NCI-H510A (cell line): ENCODE measurements at places on chromosomes 3 and 15.

DNA sequence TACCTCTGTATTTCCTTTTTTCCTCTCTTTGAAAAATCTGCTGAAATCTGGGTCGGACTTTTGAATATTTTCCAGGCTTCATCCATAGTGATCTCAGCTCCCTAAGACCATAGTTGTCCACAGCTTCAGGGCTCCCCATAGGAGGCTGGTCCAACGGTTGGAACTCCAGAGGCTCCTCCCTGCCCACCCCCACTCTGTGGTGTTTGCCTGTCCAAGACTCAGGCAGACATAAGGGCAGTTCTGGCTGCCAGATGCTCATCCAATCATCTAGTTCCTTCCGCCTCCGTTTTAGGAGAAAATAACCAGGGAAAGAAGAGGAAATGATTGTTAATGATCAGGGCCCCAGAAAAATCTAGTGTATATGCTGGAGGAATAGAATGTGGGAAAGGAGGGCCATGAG is 27.9 kb upstream of the PRTG start:
- no peak for DNase-seq

GRCh38 chr15:44501768-44502366 is 35.1 kb upstream of the EIF3J start:
- no peak for DNase-seq

DNA sequence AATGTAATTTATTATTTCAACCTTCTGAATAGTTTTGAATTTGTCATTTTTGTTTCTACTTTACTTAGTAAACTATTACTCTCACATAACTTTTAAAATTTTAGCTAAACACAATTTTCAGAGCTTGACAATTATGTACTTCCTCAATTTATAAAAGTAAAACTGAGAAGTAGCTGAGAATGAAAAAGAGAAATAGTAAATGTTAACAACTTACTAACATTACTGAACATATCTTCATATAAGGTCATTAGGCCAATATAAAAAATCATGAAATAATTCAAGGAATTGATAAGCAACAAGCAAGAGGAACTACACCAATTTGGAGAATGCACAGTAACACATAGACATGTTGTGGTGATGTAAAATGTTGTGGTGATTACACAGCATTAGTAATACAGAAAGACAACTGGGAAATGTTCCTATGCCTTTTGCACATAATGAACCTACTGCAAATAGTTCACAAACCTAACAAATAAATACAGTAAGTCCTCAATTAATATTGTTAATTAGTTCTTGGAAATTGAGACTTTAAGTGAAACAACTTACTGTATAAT is 137.9 kb downstream of the CBLB start:
- DNase-seq: no peak

DNA sequence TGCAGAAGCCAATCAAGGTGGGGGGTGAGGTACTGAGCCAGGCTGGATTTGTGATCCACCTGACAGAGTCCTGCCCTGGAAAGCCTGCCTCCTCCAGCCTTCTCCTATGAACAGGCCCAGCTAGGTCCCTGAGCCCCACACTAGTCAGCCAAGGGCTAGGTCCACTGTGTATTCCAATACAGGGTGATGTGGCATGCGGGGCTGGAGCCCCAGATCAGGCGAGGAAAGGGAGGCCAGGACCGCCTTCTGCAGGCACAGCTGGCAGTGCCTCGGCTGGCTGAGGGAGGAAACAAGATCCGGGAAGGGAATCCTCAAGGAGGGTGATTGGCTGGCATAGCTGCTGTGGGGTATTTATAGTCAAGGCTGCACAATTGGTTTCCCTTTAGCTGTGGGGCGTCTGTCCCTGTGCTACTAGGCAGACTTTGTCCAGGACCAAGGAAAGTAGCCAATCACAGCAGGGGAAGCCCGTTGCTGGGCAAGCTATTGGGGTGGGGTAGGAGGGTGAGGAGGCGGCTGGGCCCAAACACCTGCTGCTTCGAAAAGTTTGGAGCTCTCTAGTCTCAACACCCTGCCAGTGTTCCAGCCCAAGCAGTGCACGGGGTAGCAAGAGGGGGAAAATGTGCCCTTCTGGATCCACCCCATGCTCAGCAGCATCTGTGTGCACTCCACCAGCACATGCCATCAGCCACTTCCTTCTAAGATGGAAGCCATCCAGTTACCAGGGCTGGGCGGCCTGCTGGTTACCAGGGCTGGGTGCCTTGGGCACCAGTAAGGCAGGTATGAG is 5.9 kb downstream of the KY start:
- no peak for DNase-seq

DNA sequence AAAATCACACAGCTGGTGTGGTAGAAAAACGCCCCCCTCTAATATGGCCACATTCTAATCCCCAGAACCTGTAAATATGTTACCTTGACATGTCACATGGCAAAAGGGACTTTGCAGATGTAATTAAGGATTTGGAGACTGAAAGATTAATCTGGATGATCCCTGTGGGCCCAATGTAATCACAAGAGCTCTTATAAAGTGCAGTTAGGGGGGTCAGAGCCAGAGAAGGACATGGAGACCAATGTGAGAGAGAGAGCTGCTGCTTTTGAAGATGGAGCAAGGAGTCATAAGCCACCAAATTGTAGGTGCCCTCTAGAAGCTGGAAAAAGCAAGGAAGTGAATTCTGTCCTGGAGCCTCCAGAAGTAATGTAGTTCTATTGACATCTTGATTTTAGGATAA is 152.6 kb downstream of the PEX5L start:
- no peak for DNase-seq

DNA sequence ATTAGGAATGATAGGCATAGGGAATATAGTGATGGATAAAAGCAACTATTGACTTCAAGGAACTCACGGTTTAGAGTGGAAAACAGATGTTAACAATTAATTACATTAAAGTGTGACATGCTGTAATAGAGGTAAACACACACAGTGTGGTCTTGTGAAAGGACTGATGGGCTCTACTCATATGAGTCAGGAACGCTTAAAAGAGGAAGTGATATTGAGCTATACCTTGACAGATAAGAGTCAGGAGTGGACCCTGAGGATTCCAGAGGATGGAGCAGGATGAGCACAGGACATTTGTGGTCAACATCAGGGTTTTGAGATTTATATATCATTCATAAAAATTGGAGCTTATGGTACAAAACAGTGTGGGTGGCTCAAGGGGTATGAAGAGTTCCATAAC is 11.0 kb downstream of the EXOG start:
- no peak for DNase-seq

GRCh38 chr3:169362868-169363267 is 300.6 kb downstream of the MECOM start:
- DNase-seq: no peak

DNA sequence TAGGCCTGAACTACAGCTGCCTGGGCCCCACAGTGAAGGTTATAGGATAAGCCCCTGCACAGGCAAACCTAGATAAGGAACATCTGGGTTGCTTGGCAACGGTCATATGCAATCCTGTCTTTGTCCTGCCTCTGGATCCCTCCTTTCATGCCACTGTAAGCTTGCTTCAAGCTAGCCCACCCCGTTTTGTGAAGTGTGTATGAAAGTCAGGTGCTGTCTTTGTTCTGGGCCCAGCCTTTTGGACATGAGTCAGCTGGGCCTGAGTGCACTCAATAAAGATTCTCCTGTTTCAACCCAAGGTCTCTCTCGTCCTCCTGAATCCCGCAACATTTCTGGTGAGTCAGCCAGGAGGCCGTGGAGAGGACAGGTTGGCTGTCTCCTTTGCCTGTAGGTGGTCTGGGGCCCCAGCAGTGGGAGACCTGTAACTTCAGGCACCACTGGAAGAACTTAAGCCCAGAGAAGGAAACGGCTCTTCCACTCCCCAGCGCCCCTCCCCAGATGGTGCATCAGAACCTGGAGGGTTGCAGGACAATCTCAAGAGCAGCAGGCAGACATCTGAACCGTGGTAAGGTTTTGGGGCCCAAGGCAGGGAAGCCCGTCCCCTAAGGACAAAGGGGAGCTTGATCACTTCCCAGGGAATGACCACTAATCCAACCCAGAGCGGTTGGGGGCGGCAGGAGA is 8.3 kb upstream of the SLC9C1 start:
- no peak for DNase-seq

GRCh38 chr3:188287339-188287738 is 133.4 kb downstream of the LPP start:
- DNase-seq: no peak

GRCh38 chr3:4474683-4475490 is 7.8 kb upstream of the SUMF1 start:
- no peak for DNase-seq

DNA sequence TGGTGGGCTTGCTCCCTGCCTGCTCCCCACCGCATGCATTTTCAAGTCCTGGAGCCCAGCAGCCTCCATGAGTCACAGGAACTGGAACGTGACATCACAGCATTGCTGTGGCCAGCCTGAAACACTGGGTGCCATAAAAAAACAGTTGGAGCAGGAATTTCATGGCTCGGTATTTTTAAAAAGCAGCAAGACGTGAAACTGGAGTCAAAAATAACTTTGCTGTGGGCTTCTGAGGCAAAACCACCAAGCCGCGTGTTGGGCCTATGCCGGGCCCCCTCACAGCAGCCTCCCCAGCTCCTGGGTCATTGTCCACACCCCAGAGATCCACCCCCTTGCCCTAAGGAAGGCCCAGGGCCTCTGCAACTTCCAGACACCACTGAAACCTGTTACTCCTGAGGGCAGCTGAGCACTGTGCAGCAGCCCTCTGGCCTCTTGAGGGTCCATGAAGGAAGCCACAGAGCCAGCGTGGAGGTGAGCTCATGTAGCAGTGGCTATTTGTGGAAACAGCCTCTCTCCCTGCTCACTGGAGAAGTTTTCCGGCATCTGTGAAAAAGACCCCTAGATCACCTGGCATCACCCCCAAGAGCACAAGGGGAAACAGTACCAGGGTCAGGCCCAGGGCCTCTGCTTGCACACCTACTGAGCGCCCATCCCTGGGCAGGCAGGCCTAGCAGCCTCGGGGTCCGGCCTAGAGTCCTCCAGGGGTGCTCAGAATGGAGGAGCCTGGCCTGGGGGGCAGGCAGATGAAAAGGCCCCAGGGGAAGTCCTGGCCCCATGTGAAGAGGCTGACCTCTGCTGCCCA is 34.0 kb upstream of the DUSP7 start:
- no peak for DNase-seq
